PC-3 (cell line): ENCODE measurements at places on chromosomes 4 and X. TPM values are rescaled to one million over a fixed set of nuclear protein-coding genes. Genes with fewer than 3 reads are reported as not detected.

GRCh38 chr4:32601848-32602247 lies 1881.7 kb downstream of the PCDH7 start:
- DNase-seq = no peak

DNA sequence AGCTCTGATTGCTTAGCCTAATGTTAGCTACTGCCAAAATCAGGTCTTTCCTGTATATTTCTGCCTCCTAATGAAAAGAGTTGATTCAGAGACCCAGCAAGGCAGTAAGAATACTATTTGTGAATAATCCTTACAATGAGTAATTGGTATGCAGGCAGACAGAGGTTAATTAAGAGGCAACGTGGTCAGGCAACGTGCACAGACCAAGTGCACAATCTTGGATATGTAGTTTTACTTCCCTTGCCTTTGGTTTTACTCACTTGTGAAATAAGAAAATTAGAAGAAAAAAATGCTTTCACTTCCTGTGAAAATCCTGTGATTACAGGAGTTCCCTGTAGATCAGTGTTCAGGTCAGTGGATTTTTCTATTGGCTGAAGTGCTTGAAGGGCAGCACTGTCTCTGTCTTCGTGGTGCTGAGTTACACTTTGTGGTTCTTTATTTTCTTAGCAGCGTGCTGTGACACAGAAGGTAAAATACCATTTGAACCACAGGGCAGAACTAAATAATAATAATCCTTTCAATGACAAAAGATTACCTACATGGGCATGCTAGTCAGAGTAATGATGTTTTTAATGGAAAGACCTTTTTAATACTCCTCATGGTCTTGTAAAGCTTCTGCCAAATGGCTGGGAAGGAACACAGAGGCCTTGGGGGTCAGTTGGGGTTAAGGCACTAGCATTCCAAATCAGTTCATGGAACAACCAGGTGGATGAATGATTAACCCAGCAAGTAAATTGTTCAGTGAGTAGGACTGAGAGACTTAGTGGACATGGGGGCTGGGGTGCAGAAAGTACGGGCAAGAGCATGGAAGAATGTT lies 430.9 kb downstream of the MAPK10 start:
- no peak for DNase-seq

DNA sequence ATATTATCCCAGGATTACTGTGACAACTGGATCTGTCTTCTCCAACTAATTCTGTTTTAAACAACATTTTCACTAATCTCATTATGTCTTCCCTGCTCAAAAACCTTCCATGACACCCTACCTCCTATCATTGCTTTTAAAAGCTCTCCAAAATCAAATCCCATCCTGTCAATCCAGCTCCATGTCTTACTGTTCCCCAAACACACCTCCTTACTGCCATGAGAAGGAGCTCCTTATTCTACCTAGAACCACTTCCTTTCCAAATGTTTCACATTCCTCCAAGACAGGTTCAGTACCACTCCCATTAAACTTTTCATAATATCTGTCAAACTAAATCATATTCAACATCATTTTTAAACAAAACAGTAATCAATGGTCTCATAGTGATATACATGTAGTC lies 66.9 kb upstream of the WDR17 start:
- DNase-seq = peak; percentile 50

GRCh38 chrX:110745288-110745687 lies 50.3 kb downstream of the CHRDL1 start:
- DNase-seq = no peak

- no peak for DNase-seq
Measured at GRCh38 chrX:633043-633984, 2.7 kb downstream of the SHOX start.

- DNase-seq = peak; percentile 53
Measured at GRCh38 chr4:27187786-27188185, 327.1 kb downstream of the STIM2 start.

GRCh38 chrX:120672841-120673530 lies 43.1 kb upstream of the C1GALT1C1 start:
- no peak for DNase-seq

DNA sequence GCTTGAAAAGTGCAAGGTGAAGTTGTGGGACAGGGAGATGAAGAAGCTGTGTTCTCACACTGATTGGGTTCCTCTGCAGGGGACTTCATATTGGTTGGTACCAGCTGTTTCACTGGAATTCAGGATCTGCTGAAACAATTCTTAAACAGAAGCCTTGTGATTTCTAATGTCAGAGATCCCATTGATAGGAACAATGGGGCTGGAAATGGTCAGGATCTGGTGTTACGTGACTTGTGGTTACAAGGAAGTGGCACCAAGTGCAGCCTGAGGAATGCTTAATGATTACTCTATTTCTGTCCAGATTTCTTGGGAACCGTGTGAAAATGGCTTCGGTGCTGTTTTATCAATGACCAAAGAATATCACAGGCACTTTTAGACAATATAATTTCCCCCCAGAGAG lies 68.1 kb downstream of the MOSPD2 start:
- no peak for DNase-seq

DNA sequence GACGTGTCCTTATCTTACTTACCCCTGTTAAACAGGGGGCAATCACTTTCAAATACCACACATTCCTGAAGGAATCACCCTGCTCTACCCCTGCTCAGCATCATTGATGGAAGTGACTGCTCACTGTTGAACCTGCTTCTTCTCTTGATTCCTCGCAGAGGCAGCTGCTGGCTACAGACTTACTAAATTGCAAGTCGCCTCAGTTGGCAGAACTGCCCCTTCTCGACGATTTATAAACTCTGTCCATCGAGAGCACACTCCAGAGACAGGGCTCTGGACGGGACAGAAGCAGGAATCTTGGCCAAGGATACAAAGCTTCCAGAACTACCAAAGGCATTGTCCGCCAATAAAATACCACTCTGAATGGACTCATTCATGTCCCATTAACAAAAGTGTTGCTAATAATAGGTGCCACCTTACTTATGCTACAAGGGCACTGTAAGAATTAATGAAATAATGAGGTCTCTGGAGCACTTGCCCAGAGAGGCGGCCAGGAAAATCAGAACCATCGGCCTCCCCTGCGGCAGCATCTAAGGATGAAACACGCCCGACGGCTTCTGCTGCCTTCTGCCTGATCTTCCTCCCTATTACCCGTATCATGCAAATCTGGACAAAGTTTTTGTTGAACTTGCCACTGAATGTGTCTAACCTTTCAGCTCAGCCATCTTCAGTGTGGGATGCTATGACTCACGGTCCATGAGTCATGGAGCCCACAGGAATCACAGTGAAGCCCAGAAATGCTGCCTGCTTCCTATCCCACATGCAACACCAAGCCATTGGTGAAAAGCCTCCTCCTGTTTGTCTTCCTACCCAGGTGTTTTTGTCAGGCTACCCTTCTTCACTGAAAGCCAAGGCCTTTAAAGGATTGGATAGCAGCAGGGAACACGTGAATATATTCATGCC lies 164.9 kb downstream of the MAML3 start:
- DNase-seq = peak; percentile 94

DNA sequence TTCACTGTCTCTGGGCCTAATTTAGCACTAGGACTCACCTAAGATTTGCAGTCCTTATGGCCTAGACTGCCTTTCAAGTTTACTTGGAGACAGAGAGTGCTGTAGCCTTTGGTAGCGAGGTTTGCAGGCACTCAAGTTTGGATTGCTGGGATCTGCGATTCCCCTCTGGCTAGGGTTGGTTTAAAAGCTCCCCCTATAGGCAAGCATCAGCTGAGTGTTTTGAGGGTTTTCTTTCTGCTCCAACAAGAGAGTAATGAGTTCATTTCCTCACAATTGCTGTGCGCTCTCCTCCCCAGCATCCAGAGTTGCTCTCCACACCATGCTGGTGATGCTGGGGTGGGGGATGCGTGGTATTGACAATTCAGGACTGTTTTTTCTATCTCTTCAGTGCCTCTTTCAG lies 206.9 kb downstream of the GLUD2 start:
- DNase-seq = peak; percentile 3

- DNase-seq = peak; percentile 76
Measured at GRCh38 chr4:78644744-78645330, 93.3 kb downstream of the ANXA3 start.

DNA sequence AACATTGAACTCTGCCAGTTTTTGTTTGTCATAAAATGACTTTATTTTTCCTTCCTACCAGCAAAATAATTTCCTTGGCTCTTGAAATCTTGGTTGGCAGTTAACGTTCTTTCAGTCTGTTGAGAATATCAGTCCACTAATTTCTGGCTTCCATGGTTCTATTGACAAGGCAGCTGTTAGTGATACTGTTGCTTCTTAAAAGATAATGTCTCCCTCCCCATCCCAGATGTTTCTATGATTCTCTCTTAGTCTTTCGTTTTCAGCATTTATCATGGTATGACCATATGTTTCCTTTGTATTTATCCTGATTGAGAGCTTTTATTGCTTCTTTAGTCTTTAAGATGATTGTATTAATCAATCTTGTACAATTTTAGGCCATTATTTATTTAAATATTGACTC lies 81.1 kb upstream of the STK26 start:
- DNase-seq = no peak

DNA sequence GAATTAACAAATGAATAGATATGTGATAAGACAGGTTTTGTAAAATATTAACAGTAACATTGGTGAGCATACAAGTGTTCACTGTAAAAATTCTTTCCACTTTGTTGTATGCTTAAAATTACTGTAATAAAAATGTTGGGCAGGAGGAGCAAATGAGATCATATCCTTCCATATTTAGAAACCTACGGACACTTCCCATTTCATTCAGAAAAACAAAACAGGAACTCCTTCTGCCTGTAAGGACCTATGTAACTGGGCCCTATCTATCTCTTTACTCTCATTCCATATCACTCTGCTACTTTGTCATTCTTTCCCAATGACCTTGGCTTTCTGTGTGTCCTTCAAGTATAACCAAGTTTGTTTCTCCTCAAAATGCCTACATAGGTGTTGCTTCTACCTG lies 53.7 kb upstream of the SLC39A8 start:
- DNase-seq = no peak

DNA sequence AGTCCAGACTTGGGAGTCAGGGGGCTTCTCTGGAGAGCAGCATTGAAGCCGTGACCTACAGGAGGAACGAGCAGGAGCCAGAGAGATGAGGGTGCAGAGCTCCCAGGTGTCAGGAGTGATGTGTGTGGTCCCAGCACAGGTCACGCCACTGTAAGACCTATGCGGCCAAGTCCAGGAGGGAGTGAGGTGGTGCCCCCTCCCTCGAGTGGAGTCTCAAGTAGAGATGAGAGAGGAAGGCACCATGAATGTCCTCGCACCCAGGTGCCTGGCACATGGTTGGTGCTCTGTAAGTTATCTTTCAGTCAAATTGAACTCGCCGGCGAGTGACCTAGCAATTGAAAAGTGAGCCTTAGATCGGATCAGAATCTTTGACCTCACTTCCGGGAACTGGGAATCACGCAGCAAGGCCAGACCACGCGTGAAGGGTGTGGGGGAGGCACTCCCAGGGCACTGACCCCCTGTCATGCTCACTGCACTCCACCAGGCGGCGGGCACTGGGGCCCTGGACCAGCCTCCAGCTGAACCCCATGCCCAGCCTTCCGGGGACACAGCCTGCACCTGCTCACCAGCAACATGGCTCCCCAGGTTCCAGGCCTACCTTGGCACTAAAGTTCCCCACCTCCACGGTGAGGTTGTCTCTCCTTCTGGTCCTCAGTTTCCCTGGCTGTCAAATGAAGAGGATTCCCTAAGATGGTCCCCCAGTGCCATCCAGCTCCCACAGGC lies 127.4 kb downstream of the HMX1 start:
- DNase-seq = no peak

GRCh38 chr4:4341861-4342650 lies 44.8 kb upstream of the NSG1 start:
- DNase-seq = no peak

ZNF732 gene
- not detected in 2 replicates for total RNA-seq

ITIH6 gene
- total RNA-seq = not detected in 2 replicates
